ENCODE measurements at places on chromosomes 4 and X.

DNA sequence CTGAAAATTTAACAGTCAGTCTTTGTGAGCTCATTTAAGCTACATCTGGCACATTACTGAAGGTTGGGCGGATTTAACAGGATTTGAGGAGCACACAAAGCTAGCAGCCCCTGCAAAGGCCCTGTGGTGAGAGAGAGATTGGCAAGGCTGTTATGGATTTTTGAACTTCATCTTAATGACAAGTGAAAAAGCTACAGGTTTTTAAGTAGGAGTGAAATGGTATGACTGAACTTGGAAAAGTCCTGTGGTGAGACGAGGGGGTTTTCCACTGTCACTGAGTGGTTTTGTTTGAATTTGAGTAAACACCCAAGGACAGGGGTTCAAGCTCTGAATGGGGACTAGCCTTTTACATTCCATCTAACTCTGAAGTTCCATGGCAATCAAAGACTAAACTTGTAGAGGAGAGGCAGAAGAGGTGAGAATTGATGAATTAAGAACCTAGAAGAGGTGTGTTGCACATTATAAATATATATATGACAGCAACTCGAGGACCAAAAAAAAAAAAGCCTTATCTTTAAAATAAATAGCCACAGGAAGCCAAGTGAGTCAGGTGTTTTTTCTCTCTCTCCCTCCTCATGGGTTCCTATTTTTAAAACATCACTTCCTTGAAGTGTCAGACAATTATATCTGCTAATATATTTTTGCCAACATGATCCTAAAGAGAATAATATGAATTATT is 47.8 kb upstream of the CLNK start:
- DNase-seq, result no peak

- no peak for DNase-seq
Measured at GRCh38 chr4:139920486-139921002, 233.4 kb downstream of the MAML3 start.

GRCh38 chr4:148170408-148171365 is 271.5 kb downstream of the NR3C2 start:
- no peak for DNase-seq

- DNase-seq, result no peak
Measured at GRCh38 chrX:10906866-10907265, 204.3 kb upstream of the HCCS start.

DNA sequence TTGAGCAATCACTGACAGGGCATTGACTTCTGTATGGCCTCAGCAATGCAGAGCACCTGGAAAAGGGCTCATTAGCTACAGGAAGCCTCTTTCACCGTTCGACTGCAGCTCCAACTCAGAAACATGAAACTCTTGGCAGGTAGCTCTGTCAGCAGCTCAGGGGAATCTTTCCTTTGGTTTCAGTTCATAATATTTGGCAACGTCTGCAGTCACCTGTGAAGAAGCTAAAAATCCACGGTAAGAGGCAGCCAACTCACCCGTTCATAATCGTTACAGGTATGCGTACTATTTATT is 354.9 kb downstream of the CAMK2D start:
- no peak for DNase-seq

DNA sequence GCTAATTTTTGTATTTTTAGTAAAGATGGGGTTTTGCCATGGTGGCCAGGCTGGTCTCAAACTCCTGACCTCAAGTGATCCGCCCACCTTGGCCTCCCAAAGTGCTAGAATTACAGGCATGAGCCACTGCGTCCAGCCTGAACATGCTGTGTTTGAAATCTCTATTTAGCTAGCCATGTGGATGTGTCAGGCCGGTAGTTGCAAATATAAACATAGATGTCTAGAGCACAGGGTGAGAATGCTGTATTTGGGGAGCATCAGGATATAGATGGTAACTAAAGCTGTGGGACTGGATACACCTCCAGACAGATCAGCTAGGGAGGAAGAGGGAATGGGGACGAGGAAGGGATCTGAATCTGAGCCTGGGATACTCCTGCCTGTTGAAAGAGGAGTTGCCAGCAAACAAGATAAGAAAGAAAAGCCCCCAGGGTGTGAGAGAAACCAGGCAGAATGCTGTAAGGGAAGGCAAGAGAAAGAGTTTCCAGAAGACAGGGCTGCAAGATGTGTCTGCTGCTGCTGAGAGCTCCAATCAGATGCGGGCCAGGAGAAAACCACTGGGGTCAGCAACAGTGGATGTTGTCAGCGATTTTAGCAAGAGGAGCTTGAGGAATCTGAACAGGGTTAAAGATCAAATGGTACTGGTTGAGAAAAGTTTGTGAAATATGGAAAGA is 177.4 kb downstream of the PALLD start:
- DNase-seq, result no peak

DNA sequence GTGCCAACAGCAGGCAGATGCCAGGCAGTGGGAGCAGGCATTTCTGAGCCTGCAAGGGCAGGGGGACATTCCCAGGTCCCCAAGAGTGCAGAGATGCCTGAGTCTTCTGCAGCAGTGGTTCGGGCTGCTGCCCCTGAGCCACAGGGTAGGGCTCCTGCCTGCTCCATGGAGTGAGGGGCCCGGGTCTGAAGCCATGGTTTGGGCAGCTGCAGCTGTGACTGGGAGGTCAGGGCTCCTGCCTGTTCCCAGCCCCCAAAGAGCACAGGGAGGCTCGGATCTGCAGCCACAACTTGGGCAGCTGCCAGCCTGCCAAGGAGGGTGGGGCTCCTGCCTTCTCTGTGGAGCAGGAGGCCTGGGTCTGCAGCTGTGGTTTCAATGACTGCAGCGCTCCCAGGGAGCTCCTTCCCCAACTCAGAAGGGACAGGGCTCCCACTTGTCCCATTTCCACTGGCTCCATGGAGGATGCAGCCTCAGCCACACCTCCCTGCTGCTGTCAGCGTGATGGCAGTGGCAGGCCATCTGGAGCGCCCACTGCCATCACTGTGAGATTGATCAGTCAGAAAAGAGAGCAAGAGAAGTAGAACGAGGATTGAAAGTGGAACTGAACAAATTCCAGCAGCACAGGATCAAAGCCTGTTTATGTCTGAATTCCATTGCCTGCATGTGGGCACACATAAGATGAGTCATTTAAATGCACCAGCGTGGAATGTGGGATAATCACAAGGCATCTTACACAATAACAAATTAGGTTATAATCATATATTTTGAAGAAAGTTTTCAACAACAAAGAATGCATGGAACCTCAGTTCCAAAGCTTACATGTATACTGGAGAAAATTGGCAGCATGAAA is 93.1 kb upstream of the CXorf51A start:
- DNase-seq, result no peak

DNA sequence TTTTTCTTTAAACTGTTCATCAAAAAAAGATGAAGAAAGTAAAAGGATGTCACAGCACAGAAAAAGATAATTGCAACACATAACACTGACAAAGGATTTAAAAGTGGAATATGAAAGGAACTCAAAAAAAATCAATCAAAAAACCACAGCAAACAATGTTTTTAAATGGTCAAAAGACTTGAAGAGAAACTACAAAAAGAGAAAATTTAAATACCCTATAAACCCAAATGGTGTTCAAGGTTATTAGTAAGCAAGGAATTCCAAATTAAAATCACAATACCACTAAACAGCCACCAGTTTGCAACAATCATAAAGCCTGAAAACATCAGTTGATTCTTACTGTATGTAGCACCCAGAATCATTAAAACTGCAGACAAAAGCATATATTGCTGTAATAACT is 36.5 kb upstream of the PCDH10 start:
- no peak for DNase-seq

DNA sequence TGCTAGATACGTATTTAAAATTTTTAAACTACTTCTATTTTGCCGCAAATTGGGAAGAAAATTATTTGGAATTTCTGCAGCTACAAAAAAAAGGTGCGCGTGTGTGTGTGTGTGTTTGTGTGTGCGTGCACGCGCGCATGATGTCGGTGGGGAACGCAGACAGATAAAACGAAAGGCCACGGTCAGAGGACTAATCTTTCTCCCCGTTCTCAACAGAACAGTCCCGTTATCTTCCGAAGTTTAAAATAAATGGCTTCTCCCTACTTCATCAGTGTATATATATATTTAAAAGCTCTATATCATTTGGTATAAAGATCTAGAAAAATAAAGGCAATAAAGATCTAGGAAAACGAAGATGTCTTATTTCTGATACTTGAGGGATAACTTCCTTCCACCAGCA is 1.5 kb downstream of the MGARP start:
- no peak for DNase-seq

DNA sequence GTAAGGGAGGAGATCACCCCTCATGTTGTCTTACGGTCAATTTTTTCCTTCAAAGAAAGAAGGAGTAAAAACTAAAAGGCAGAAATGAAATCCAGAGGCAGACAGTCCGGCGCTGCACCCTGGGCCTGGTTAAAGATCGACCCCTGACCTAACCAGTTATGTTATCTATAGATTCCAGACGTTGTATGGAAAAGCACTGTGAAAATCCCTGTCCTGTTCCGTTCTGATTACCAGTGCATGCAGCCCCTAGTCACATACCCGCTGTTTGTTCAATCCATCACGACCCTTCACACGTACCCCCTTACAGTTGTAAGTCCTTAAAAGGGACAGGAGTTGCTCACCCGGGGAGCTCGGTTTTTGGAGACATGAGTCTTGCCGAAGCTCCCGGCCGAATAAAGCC is 105.6 kb upstream of the JADE1 start:
- DNase-seq, result no peak

GRCh38 chrX:133415276-133416105 is at the start of gene GPC4:
TSS of gene GPC4 (minus strand) at chrX:133415489. CDS start at chrX:133414965, 524 bp downstream.
- peak; percentile 72 for DNase-seq

DNA sequence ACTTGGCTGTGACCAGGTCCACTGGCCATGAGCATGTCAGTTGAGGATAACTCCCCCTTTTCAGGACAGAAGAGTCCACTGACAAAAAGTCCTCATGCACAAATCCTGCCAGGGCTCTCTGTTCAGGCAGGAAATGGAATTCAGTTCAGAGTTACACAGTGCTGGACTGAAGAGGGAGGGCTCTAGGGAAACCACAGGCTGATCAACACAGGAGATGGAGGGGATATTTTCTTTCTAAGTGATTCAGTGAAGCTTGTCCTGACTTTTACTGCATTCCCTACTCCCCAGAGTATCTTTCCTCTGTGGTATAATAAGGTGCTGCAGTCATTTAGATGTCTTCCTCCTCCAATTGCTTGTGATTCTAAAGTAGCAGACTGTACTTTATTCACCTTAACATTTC is 335.5 kb upstream of the IGFBP7 start:
- DNase-seq, result no peak

- no peak for DNase-seq
Measured at GRCh38 chr4:3268395-3269104, 19.6 kb downstream of the MSANTD1 start.

DNA sequence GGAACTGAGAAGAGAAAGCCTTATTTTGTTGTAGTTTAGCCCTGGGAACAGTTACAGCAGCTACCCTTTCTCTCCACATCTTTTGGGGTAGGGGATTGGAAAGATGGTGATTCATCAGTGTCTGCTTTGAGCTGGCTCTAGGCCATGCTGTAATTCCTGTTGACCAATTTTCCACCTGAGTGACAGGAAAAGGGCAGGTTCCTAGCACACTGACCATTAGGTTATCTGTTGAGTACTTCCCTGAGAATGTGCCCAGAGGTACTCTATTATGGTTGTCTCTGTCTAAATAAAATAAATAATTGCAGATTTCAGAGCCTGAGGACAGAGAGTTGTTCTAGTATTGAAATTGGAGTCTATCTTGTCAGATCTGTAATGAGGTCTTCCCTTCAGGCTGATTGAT is 109.0 kb downstream of the ENOX2 start:
- DNase-seq, result no peak

DNA sequence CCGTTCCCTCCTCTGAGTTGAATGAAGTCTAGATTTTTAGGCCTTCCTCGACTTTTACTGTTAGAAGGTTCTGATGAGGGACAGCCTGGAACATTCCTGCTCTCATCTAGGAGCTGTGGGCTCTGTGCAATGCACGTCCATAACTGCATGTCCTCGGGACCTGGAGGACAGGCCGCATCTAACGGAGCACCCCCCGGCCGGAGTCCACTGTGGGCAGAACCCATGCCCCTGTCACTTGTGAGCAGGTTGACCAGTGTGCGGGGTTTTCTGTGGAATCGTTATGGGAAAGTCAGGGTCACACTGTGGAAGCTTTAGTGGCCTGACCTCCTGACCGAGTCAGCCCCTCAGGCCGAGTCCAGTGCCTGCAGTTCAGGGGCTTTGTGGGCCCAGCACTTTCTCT is 19.3 kb upstream of the TADA2B start:
- DNase-seq, result no peak

- DNase-seq, result no peak
Measured at GRCh38 chr4:69156913-69157312, 57.6 kb downstream of the UGT2B11 start.

DNA sequence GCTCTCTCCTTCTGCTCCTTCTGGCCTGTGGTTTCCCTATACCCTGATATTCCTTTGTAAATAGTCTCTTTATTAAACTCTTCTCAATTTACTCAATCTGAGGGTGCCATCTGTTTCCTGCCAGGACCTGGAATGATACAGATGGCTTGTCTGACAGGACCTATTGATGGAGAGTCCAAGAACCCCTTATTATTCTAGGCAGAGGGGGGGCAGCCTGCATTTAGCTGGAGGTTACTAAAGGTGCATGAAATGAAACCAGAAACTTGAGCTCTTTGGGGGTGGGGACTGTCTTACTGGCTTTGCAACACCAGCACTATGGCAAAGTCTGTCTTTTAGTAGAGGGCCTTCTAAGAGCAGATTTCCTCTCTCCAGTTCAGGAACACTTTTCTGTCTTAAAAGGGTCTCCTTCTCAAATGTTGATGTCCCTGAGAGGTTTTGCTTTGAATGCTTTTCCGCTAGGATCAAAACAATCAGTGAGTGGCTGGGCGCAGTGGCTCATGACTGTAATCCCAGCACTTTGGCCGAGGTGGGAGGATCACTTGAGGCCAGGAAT is 162.5 kb upstream of the MED14 start:
- no peak for DNase-seq

DNA sequence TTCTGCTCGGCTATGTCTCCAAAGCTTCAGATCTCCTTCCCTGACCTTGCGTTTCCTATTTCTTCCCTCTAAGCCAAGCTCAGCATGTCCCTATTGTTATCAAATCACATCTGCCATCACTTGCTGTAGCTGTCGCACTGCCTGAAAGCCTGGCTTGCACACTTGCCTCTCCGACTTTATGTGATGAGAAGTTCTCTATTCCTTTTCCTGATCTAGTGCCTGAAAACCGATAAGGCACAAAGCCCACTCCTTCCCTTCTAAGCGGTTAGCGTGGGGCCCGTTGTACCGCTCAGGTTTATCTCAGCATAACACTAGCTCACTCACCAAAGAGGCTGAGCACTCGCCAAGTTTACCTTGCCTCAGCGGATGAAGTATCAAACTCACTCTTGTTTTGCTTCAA is 816 bp downstream of the NMU start:
- no peak for DNase-seq

DNA sequence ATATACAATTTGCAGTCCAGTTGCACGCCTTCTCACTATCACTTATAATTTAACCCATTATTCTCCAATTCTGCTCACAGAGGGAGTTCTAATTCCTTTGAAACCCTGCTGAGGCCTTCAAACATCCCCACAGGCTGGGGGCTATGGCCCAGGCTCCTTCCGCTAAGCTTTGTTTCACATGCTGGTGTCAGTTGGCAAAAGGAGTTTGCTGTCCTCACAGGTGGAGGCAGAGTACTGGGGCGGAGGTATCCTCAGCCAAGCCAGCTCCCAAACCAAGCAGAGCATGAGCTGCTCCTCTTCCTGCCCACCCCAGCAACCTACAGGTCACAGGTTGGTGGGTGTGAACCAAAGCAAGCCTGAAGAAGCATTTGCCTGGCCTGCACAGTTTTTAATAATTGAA is 21.5 kb downstream of the BTC start:
- DNase-seq, result no peak

GRCh38 chrX:131818297-131818936 is 204.7 kb upstream of the STK26 start:
- no peak for DNase-seq

GRCh38 chr4:163776957-163777356 is 282.5 kb downstream of the TMA16 start:
- no peak for DNase-seq

All from fibroblast of skin of abdomen (primary cell).